ENCODE measurements at places on chromosomes 2 and 18. TPM values are rescaled to one million over a fixed set of nuclear protein-coding genes. Genes with fewer than 3 reads are reported as not detected.

DNA sequence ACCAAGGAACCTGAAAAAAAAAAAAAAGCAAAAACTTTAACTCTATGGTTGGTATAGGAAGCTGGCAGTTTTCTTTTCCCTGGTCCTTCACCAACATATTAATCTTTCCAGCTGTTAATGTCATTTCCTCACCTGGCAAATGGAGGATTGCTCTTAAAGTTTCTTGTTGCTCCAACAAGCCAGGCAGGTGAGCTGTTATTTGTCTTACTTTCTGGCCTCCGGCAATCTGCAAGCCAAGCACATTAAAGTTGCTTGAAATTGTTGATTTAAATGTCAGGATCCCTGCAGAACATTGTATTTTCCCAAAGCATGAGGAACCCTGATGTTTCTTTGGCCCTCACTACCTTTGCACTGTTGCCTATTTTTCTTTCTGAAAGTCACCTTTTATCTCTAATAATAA is 664.9 kb downstream of the METTL4 start:
- no peak for DNase-seq

- no peak for DNase-seq
These were observed 7.7 kb downstream of the DOK1 start for GRCh38 chr2:74562126-74562775.

The VIL1 gene
- not detected for polyA plus RNA-seq

The SPATA3 gene
- polyA plus RNA-seq = not detected

The DNAH7 gene
- polyA plus RNA-seq = 0.32 TPM
